ENCODE measurements at places on chromosomes 5 and 9.

- DNase-seq: no peak
These were observed 93.6 kb upstream of the RANBP3L start for GRCh38 chr5:36395260-36395659.

GRCh38 chr5:79806741-79807140 lies 117.1 kb downstream of the CMYA5 start:
- no peak for DNase-seq

GRCh38 chr5:59548807-59549357 lies 344.6 kb downstream of the PDE4D start:
- DNase-seq: no peak

DNA sequence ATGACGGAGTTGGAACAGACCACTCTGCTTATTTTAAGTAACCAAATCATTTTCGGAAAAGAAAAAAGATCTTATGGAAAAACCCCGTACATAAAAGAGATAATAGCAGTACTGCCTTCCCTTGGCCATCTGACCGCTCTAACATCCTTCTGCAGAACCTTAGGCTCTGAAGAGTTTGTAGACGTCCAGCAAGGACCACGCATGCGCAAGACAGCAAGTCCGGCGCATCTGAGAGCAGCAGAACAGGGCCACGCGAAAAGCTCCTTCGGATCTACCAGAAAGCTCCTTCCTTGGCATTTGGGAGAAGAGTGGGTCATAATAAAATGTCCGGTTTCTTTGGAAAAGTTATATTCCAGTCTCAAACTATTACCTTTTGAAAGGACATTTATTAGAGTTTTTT lies 26.8 kb downstream of the PAX5 start:
- no peak for DNase-seq

GRCh38 chr9:14962193-14962882 lies 52.1 kb upstream of the FREM1 start:
- DNase-seq: no peak

DNA sequence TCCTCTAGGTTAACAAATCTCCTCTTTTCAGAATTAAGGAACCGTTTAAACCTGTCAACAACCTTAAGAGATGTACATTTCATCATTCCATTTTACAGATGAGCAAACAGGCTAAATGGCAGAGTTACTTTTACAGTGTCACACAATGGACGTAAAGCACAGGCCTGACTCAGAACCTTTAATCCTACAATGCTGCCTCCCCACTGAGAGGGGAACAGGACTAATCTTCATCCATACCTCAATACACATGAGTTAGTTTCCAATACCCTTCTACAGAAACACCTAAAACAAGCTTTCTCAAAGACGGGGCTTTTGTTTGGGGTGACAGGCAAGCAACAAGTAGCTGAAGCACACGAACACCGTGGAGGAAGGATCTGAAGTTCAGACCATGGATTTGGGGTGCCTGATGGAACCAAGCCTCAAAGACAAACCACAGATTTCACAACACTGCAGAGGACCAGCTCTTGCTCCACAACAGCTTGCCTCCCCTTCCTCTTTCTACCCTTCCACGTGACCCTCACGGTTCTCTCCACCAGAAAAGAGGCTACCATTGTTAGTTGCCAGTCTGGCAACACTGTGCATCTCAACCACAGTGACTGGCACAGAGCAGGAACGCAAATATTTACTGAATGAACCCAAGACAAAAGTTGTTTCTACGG lies 1.8 kb downstream of the RNF130 start:
- no peak for DNase-seq

All from stimulated activated CD4-positive, alpha-beta T cell treated with anti-CD3 and anti-CD28 coated beads, Interleukin-1b, Interleukin-23, amount 100 ng/mL, for 1 hour (primary cell).